ENCODE measurements at places on chromosomes 4 and X.

DNA sequence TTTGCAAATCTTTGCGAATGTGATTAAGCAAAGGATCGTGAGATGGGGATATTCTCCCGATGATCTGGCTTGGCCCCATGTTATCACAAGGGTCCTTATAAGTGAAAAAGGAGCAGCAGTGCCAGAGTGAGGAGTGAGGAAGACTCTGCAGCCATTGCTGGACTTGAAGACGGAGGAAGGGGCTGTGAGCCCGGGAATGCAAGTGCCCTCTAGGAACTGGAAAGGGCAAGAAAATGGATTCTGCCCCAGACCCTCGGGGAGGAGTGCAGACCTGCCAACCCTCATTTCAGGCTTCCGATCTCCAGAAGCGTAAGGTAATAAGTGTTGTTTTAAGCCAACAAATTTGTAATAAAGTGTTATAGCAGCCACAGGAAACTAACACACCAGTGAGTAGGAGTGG lies 76.3 kb downstream of the EVC start:
- DNase-seq: no peak

GRCh38 chr4:62131049-62131448 lies 930.9 kb downstream of the ADGRL3 start:
- DNase-seq: no peak

GRCh38 chrX:12949927-12950656 lies 24.8 kb upstream of the TMSB4X start:
- DNase-seq: peak; percentile 9

GRCh38 chr4:100881283-100881682 lies 363.5 kb upstream of the EMCN start:
- no peak for DNase-seq

- no peak for DNase-seq
Observed at GRCh38 chr4:99591757-99592156, 17.1 kb downstream of the MTTP start.

Data from RCC 7860 (cell line).